Muscle of leg (tissue), 16 donors: ENCODE measurements at places on chromosomes 6 and 20.

- H3K36me3 ChIP-seq, result no peaks in the 10 kb centered on the region
- no peak overlapping the region for H3K4me3 ChIP-seq
- peaks cover 2% of the 10 kb centered on the region for H3K4me1 ChIP-seq
- DNase-seq, result no peak
These were observed 143.6 kb upstream of the TMEM170B start for GRCh38 chr6:11393713-11394627.

DNA sequence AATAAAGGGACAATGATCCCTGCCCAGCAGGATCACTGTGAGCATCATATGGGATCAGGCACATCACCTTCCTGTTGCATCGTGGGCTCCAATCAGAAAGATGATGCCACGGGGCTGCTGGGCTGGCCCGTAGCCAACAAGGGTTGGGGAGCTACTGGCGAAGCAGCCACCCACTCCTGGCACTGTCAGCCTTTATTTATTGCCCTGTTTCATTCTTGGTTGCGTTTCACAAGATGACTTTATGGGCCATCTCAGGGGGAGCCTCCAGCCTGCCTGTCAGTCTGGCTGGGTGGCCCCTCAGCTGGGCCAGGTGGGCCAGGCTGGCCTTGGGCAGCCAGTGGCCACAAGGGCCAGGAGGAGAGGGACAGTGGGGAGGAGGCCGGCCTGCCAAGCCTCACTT is 17.3 kb downstream of the VSTM2L start:
- peaks cover 46% of the 10 kb centered on the region for H3K27me3 ChIP-seq
- peaks cover 14% of the 10 kb centered on the region for H3K4me1 ChIP-seq
- H3K36me3 ChIP-seq, result no peaks in the 10 kb centered on the region

DNA sequence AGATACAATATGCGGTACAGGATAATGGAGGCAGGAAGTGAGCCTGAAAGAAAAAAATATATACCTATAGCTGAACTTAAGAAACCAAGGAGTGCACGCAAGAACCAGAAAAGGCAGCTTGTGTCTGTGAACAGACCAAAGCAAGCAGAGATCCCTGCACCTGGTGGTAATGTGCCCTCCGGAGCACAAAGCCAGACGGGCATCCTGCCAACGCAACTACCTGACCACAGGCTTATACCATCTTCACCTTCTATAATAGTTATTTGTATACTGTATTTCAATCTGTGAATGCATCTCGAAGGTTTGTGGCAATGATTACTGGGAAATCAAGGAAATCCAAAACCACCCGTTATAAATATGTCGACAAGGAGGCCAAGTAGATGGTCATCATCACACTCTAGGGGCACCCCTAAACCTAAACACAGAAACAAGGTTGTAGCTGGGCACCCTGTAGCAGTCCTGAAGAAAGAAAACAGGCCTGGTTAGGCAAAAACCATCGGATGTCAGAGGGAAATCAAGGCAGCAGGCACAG is 801 bp downstream of the FBXL4 start:
- DNase-seq, result peak; percentile 24
- H3K27me3 ChIP-seq, result no peaks in the 10 kb centered on the region
- H3K27ac ChIP-seq, result peak overlapping the region; percentile 83
- no peaks in the 10 kb centered on the region for H3K36me3 ChIP-seq
- peaks cover 5% of the 10 kb centered on the region for H3K4me1 ChIP-seq

GRCh38 chr6:12039540-12040459 is 27.7 kb downstream of the HIVEP1 start:
- no peak overlapping the region for H3K4me3 ChIP-seq
- H3K27me3 ChIP-seq, result no peaks in the 10 kb centered on the region
- no peak for DNase-seq
- peaks cover 5% of the 10 kb centered on the region for H3K4me1 ChIP-seq
- no peaks in the 10 kb centered on the region for H3K36me3 ChIP-seq

DNA sequence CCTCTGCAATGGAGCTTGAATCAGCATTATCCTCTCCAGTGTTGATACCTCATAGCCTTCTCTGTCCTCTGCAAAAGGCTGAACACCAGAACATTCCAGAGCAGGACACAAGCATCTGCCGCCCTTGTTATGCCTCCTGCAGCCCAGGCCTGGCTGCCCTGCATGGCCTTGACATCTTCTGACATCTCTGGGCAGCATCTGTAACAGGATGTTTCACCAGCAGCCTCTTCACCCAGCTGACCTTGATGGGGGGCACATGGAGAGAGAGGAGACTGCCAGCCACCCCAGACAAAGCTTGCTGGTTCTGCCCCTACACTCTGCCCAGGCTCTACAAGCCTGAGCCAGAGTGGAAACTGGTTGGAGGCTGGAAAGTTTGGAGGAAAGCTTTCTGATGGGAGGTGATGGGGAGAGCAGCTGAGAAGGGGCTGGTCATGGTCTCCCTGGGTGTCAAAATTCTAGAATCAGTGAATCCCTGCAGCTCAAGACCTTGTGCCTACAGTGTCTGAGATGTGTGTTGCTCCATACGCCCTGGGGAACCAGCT is 145.1 kb downstream of the MRPL14 start:
- H3K27ac ChIP-seq, result no peak overlapping the region
- peaks cover 4% of the 10 kb centered on the region for H3K27me3 ChIP-seq

DNA sequence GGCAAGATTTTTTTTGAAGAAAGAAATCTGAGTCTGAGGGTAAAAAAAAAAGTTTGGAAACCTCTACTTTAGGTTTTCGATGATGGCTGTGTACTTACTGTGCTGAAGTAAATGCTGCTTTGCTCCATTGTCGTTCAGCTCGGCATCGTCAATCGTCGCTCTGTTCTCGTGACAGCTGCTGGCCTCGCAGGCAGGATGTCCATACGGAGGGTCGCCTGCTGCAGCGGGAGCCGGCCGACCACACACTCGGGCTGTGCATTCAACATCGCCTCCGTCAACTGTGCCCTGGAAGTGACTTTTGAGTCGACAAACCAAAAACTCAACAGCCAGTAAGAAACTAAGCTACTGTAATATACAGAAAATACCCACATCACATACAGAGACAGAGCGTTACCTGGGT is 53.1 kb upstream of the SMOC2 start:
- peaks cover 8% of the 10 kb centered on the region for H3K27me3 ChIP-seq
- no peak overlapping the region for H3K27ac ChIP-seq
- DNase-seq, result no peak
- no peaks in the 10 kb centered on the region for H3K36me3 ChIP-seq
- H3K4me3 ChIP-seq, result no peak overlapping the region

GRCh38 chr6:109772883-109773431 is 81.9 kb downstream of the FIG4 start:
- no peak overlapping the region for H3K4me3 ChIP-seq
- no peaks in the 10 kb centered on the region for H3K4me1 ChIP-seq
- H3K27me3 ChIP-seq, result no peaks in the 10 kb centered on the region
- no peak overlapping the region for H3K27ac ChIP-seq
- H3K36me3 ChIP-seq, result peaks cover 6% of the 10 kb centered on the region

- H3K4me1 ChIP-seq, result peaks cover 27% of the 10 kb centered on the region
- peak overlapping the region; percentile 37 for H3K27ac ChIP-seq
- no peaks in the 10 kb centered on the region for H3K36me3 ChIP-seq
- H3K4me3 ChIP-seq, result peak overlapping the region; percentile 70
- peak; percentile 74 for DNase-seq
These were observed 792 bp upstream of the MICA start for GRCh38 chr6:31402324-31403282.

DNA sequence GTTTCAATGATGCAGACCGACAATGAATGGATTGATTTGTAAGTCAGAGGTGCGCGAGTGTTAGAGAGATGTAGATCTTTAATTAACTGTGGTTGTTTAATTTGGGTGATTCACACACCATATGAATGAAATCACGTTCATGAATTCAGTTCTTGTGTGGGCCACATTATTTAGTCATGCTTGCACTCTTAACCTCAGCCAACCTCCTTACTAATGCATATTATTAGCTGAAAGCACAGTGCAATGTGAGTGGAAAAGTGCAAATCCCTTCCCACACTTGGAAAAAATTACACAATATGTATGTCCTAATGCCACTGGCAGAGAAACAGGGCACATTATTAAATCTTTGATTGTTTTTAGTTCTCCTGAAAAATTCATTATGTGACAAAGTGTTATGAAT is 512.5 kb downstream of the BCKDHB start:
- no peaks in the 10 kb centered on the region for H3K27me3 ChIP-seq
- H3K4me1 ChIP-seq, result no peaks in the 10 kb centered on the region
- H3K36me3 ChIP-seq, result no peaks in the 10 kb centered on the region
- peak; percentile 49 for DNase-seq

DNA sequence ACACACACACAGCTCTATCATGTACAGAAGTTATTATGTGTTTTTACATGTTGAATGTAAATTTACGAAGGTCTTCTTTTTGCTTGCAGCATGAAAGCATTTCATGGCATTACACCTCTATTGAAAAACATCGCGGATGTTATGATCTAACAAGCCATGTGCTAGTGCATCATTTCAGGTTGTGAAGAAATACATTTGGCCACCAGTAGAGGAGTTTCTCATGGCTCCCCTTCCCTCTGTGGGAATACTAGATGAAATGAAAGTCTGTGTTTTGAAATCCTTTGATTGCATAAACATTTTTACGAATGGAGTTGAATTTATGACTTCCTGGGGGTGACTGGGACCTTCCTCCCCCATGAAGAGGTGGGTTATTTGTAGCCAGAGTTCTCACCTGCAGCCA is 17.7 kb downstream of the MAS1 start:
- H3K36me3 ChIP-seq, result no peaks in the 10 kb centered on the region
- H3K27ac ChIP-seq, result no peak overlapping the region
- no peak overlapping the region for H3K4me3 ChIP-seq
- DNase-seq, result no peak
- no peaks in the 10 kb centered on the region for H3K4me1 ChIP-seq

DNA sequence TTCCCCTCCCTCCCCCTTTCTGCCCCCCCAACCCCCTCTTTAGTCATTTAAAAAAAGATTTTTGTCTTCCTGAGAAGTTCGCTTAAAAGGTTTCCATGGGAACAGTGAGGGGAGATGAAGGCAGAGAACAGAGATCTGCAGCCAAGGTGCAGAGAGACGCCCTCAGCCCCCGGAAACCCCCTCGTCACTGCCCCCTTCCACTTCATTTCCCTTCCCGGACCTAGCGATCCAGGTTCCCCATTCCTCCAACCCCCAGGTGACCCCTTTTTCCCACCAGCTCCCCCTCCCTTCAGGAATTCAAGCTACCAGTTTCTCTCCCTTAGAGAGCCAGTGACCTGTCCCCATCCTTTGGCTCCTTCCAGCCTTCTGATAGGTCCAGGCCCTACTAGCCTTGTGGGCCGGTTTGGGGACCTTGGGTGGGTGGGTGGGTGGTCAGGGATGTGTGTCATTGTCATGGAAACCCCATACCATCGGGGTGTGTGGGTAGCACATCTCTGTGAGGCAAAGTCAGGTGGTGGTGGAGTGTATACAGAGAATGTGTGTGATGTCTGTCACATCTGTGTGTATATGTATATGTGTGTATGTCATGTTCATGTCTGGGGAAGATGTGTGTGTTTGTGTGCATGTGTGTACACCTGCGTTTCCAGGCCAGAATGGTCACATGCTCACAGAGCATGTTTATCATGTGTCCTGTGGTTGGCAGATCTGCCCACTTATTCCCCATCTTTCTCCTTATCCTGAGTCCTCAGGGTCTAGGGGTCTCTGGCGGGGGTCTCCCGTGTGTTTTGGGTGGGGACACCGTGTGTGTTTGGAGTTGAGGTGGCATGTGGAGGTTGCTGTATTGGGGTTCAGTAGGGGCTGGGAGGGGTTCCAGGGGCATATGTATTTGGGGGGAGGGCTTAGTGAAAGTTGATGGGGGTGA is 7.0 kb downstream of the SYNGAP1 start:
- peak overlapping the region; percentile 96 for H3K27ac ChIP-seq
- H3K36me3 ChIP-seq, result no peaks in the 10 kb centered on the region
- no peaks in the 10 kb centered on the region for H3K27me3 ChIP-seq
- peak overlapping the region; percentile 61 for H3K4me3 ChIP-seq
- H3K4me1 ChIP-seq, result peaks cover 59% of the 10 kb centered on the region

GRCh38 chr6:133834472-133835170 is 54.3 kb upstream of the TCF21 start:
- H3K4me1 ChIP-seq, result peaks cover 6% of the 10 kb centered on the region
- H3K27ac ChIP-seq, result no peak overlapping the region
- peaks cover 4% of the 10 kb centered on the region for H3K27me3 ChIP-seq
- DNase-seq, result no peak
- H3K36me3 ChIP-seq, result no peaks in the 10 kb centered on the region

GRCh38 chr6:16316741-16317251 is 78.4 kb downstream of the GMPR start:
- H3K27me3 ChIP-seq, result no peaks in the 10 kb centered on the region
- no peak overlapping the region for H3K27ac ChIP-seq
- no peak overlapping the region for H3K4me3 ChIP-seq

GRCh38 chr6:43455531-43456428 is at the start of gene DLK2:
TSS of gene DLK2 (minus strand) at chr6:43455548. CDS start at chr6:43454825, 723 bp downstream.
- H3K27me3 ChIP-seq, result peaks cover 41% of the 10 kb centered on the region
- no peak within 1 kb of the TSS for H3K27ac ChIP-seq
- H3K36me3 ChIP-seq, result peaks cover 15% of the 10 kb centered on the region
- H3K4me3 ChIP-seq, result peak within 1 kb of the TSS; percentile 53
- peak; percentile 22 for DNase-seq
